ENCODE measurements at places on chromosomes 12 and 14.
A peak's percentile ranks its signal among the peaks of the same experiment; 100 is the strongest.

DNA sequence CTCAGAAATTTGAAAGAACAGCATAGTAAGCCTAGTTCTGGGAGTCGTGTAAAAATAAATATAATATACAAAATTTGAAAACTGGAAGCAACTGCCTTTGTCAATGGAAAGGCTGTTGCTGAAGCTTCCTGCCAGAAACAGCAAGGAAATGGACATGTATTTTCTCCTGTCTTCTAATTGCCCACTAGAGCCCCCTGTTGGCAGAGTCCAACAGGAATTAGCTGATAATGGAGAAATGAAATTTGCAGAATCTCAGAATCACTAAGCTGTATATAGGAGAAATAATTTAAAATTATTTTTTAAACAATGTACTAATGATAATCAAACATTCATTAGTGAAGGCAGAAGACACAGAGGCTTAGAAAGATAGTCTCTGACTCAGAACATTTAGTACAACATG is 414.8 kb downstream of the SLC6A15 start:
- DNase-seq, result no peak

GRCh38 chr12:24062642-24063245 is 113.3 kb upstream of the SOX5 start:
- DNase-seq, result no peak

DNA sequence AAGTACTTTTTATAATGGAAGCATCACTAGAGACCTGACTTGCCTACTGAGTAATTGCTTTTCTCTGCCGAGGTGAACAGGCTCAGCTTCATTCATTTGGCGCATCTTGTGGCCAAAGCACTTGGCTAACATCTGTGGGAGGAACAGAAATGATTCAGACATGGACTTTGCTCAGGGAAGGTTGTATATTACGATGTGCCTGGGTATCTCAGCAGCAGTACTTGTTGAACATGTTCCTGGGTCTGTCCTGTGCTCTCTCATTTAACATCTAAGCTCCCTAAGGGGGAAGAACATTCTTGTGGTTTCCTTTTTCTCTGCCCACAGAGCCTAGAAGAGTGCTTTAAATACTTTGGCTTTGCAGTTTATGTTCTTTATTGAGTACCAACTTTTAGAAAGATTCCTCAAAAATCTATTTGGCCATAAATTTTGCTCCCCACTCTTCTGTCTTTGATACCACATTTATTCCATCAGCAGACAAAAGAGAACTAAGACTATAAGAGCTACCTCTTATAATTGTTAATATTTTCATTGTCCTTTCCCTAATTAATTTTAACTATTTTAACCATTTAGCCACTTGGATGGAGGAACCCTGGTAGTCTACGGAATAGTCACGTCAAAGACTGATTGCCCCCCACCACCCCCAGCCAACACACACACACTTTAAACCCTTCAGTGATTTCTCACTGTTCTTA is 101.2 kb upstream of the EGLN3 start:
- no peak for DNase-seq

DNA sequence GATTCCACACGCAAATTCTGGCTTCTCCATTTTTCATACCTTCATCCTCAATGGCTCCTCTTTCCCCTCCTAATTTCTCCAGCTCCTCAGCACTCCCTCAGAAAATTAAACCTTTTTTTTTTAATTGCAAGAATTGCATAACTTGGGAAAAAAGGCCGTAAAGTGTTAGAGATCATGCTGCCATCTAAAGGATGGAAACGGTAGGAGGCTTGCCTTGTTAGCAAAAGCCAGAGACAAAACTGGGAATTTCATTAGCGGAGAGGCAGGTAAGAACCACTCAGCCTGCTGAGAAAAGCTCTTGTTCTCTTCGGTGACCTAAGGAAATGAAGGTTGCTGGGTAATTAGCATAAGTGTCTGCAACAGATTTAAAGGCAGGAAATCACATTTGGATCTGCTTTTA is 204.3 kb downstream of the AEBP2 start:
- DNase-seq, result no peak

DNA sequence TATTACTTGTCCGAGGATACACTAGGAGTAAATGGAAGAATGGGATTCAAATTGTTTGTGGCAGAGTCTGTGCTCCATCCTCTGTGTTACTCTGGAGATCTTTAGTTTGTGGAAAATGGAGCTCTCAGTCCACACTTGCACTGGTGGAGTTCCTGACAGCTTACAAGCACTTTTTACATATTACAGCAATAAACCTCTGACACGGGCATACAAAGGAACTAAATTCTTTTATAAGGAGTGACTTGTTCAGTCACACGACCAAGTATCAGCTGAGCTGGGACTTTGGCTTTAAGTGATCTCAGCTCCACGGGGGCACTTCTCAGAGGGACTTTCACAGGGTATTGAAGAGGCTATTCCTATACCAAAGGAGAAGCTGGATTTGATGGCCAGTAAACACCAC is 417.5 kb downstream of the LRIG3 start:
- DNase-seq, result no peak

DNA sequence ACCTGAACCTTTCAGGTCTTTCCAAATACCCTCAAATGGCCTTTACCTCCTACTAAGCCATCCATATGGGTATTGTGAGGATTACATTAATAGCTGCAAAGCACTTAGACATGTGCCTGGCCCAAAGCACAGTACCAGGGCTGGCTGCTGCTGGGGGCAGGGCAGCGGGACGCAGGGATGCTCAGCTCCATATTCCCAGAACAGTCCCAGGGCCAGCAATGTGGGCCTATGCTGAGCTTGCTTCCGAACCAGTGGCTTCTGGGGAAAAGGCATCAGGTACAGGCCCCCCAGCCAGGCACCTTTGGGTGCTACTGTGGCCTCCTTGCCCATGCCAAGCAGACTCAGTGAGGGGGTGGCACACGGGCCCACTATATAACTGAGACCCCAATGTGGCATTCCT is 10.4 kb downstream of the ACTN1 start:
- no peak for DNase-seq

DNA sequence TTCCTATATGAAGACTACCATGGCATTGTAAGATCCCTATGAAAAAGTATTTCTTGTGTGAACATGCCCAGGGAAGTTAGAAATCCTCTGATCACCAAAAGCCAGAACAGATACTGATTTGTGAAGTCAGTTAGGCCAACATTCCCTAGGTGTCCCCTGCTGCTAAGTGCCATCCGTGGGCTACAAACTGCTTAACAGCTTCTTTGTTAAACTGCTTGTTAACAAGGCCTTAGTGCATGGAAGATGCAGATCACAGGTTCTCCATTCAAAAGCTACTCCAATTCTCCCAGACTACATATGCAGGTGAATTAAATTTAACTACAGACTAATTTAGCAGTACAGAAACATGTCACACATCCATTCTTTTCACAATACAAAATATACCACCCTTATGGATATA is 108.2 kb downstream of the PRICKLE1 start:
- DNase-seq, result no peak

GRCh38 chr12:1915082-1915968 is 3.1 kb downstream of the CACNA2D4 start:
- peak; percentile 8 for DNase-seq

DNA sequence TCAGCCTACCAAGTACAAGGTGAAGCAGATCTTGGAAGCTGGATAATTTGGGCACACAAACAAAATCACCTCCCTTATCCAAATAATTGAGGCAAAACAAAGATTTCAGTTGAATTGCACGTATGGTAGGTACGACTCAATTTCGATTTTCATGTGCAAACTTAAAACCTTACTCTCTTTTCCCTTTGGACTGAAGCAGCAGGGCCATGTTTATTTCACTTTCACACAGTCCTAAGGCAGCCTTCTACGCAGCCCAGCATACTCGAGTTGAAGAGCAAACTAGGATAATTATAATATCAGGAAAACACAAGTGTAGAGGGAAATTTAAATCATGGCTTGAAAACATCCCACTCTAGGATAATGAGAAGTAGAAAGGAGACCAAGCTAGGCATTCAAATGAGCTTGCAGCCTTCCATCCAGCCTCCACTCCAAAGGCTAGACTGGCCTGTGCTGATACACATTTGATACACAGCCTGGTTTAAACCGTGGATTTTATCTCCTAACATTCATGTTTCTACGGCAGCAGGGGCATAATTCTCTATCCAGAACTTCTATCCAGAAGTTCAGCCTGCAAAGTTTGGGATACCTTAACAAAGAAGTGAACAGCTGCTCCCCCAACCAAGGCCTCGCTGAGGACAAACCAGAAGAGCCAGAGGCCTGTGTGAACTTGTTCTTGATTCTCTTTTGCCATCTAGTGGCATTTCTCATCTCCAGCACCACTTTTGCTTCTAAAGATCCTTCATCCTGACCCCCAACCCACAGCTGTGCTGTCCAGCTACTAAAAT is 2.4 kb upstream of the RNASE7 start:
- DNase-seq, result no peak

DNA sequence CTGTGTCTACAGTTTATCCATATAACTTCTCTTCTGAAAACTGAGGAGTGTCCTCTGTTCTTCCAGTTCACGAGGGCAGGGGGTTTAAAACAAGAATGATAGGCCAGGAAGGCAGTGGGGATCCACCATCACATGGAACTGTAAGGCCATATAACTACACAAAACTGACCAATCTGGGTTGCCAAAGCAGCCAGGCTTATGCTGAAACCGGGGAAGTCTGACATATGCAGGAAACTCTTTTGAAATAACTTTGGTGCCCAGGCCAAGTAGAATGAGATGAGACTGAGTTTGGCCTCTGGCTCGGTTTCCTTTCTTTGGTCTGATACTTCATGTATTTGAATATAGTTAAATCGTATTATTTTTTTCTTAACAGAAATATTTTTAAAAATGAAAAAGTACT is 18.0 kb upstream of the ATF1 start:
- DNase-seq, result no peak

DNA sequence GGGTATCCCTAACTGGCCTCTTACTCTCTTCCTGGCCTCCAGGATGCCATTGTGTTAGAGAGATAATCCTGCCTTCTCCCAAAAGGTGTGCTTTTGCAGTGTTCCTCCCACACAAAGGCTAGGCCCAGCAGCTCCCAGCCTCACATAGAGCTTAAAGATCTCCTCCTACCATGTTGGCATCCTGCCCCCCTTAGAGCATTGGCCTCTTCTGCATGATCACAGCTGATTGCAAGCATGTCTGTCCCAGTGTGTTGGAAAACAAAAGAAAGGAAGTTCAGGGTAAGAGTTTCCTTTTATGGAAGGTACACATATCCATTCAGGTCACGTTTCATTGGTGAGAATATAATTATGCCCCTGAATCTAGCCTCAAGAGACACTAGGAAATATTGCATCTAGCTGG is 405.4 kb downstream of the TMTC2 start:
- DNase-seq, result no peak

DNA sequence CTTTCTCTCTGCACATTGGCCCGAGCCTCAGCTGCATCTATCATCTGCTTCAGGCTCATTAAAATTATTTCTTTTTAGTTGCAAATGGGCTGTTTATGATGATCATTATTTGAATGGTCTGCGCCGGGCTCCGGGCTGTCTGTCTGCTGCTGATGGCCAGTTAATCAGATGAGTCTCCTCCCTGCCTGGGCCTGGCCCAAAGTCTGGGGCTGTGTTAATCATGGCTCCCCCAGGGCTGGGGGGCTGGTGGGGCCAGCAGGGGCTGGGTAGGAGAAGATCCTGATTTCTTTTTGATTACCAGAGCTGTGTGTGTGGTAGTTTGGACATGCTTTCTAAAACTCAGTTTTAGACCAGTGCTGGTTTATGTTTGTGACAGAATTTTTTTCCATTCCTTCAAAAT is 159.1 kb downstream of the PHETA1 start:
- no peak for DNase-seq

- no peak for DNase-seq
Observed at GRCh38 chr14:86462193-86462753, 932.3 kb downstream of the FLRT2 start.

- no peak for DNase-seq
Observed at GRCh38 chr14:69688299-69688649, 76.9 kb downstream of the SUSD6 start.

DNA sequence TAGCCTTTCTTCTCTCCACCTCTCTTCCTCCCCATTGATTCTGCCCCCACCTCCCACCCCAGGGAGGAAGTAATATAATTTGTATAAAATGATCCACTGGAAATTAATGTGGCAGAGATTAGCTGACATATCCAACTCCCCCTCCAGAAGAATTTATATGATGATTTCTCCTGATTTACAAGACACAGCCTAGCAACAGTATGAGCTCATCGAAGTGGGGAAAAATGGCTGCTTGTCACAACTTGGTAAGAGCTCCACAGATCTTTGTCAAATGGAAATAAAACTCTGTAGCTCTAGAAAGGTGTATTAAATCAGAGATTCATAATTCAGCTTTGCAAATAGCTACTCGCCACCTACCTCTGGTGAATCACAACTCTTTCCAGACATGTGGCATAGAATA is 195.7 kb downstream of the NOVA1 start:
- no peak for DNase-seq

- no peak for DNase-seq
Observed at GRCh38 chr14:92587700-92588085, 74.1 kb downstream of the RIN3 start.

GRCh38 chr12:69534389-69534822 is 50.9 kb upstream of the CCT2 start:
- no peak for DNase-seq

DNA sequence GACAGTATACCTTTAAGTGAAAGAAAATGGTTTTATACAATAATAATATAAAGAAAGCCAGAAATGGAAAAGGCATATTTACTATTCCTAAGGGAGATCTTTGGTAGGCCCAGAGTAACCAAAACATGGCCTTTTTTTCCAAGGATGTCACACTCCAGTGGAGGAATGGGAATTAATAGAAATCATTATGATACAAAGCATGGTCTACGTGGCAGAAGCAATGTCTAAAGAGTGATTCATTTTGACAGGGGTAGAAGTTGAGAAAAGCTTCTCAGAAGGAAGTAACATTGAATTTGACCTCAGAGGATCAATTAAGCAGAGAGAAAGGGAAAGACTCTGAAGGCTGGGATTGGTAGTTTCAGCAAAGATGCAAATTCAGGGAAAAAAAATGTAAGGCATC is 208.6 kb downstream of the BTG1 start:
- DNase-seq, result no peak

DNA sequence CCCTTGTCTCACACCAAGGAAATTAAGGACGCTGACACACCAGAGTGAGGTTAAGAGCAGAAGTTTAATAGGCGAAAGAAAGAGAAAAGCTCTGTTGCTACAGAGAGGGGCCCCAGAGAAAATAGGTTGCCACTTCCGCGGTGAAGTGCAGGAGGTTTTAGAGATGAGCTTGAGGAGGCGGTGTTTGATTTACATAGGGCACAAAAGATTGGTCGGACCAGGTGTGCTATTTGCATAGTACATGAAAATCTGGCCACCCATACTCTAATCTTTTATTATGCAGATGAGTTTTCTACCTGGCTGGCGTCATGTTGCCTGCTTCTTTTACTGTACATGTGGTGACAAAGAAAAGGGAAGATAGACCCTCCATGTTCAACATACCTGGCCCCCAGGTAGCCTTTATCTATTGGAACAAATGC is 23.3 kb upstream of the MYF6 start:
- no peak for DNase-seq

All from stimulated activated CD8-positive, alpha-beta memory T cell treated with anti-CD3 and anti-CD28 coated beads, Interleukin-7, amount 100 ng/mL, for 1 hour (primary cell).